Stimulated activated CD4-positive, alpha-beta T cell treated with anti-CD3 and anti-CD28 coated beads, Interleukin-12 subunit alpha, Interleukin-12 subunit beta, amount 100 ng/mL, for 24 hours (primary cell): ENCODE measurements at places on chromosomes 11 and 22.

DNA sequence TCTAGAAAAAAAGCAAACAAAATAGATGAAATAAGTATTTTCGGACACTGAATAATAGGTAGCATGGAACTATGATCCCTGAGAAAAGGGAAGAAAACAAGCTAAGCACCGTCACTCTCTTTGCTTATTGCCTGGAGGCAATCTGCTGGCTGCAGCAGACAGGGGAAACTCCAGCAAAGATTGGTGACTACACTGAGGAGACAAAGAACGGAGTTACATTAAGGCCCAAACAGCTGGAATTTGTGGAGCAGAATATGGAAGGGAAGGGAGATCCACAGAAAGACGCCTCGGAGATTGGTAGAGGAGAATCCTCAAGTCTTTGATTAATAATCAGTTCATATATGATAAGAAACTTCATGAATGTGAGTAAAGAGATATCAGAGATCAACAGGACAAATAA lies 150.2 kb downstream of the TYR start:
- DNase-seq = no peak

DNA sequence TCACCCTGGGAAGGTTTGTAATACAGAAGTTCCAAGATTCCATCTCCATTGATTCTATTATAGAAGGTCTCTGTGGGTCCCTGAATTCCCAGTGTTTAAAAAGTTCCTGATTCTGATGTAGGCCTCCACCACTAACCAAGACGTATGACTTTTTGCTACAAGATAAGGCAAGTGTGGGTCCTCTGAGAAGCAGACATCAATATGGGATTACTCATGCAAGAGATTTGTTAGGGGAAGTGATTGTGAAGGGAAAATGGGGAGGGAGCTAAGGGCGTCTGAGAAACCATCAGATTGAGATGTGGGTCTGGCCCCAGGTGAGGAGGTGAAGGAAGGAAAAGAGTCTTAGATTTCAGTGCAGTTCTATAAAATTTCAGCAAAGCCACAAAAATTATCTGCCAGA lies 10.2 kb upstream of the LGR4 start:
- no peak for DNase-seq

DNA sequence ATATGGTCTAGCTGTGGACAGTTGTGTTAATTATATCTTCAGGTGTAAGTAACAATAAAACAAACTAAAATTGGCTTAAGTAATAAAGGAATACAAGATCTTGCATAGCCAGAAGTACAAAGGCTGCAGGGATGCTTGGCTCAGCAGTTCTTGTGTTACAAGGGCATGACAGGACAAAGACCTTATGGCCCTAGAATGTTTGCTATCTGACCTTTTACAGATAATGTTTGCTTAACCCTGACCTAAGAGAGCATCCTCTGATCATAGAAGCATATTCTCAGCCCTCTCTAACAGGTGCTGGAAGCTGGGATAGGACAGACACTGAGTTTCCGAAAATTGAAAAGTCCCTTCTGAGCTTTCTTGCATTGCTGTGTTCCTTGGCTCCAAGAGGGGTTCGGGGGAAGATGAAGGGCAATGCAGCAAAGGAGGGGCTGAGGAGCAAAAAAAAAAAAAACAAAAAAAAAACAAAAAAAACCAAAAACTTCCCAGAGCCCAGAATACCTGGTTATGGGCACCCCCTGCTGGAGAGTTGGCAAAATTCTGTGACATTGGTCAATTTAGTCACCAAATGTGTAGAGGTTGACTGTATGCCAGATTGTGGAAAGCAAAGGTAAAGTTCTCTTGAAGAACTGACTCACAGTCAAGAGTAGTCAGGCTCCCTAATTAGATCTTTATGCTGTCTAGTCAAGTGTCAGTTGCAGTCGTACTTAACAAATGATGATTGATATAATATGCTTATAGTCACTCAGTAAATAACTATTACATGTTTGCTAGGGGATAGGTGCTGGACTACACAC lies 10.4 kb upstream of the HIKESHI start:
- no peak for DNase-seq

- DNase-seq = no peak
Measured at GRCh38 chr11:109522116-109522755, 100.2 kb downstream of the C11orf87 start.

DNA sequence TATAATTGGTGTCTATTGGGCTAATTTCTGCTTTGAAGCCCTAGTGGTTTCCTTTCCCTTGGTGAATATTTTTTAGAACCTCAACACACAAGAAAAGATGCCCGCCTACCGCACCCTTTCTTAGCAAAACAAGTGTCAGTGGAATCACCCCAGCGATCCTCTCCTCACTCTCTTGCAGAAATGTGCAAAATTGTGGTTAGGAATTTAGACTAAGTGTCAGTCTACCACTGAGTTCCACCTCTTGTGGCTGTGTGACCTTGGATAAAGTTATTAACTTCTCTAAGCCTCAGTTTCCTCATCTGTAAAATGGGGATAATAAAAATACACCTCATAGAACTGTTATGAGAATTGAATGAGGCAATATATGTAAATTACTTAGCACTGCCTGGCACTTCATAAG lies 5.3 kb upstream of the JAML start:
- no peak for DNase-seq

DNA sequence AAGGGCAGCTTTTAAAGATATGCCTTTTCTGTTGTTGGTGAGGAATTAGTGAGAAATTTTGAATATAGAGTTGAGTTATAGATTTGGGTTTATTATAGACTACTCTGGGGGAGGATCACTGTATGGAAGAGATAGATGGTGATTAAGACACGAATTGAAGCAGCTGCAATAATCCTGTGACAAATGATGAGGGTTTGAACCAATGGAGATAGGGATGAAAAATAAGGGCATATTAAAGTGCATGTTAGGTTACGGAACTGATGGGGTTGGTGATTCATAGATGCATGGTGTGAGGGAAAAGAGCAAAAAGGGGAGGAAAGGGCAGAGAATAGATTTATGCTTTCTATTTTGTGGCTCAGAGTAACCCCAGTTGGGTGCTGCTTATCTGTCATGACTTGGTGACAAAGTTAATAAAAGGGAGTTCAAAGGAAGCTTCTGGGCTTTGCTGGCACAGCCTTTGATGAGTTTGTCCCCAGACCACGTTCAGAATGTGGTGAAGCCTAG lies 11.8 kb downstream of the C11orf87 start:
- no peak for DNase-seq

DNA sequence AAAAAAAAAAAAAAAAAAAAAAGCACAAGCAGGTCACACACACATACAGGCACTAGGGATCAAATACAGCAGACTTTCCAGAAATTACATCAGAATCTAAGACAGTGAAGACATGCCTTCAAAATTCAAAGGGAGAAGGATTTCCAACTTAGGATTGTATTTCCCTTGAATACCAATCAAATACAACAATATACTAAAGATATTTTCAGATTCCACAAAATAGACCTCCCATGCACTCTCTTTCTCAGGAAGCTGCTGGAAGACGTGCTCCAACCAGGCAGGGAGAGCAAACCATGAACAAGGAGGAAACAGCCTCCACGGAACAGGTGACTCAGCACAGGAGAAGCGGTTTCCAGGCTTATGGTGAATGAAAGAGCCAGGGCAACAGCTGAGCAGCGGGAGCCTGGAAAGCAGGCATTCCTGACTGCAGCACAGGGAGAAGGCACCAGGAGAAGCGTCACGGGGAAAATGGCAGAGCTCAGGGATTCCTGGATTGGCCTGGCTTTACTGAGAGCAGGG lies 32.0 kb downstream of the TMEM184B start:
- no peak for DNase-seq

DNA sequence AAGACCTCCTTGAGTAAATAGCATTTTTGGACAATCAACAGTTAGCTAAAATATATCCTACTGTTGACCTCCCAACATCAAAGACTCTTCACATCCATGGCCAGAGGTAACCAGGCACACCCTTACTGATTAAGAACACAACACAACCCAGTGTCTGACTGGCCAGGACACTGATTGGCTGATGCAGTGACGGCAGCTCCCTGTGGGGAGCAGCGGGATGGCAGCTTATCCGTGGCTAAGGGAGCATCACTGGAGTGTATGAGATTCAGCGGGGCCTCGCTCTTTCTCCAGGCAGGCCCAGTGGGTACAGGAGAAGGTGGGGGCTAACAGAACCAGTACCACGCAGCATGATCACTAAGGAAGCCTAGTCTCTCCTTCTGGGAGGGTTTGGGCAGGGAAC lies 10.3 kb upstream of the IL2RB start:
- no peak for DNase-seq

- DNase-seq = no peak
Measured at GRCh38 chr11:2214527-2215229, 43.1 kb upstream of the TH start.

- DNase-seq = no peak
Measured at GRCh38 chr22:47847131-47847890, 1084.9 kb downstream of the TBC1D22A start.

GRCh38 chr22:45769569-45770210 lies 98.1 kb downstream of the ATXN10 start:
- DNase-seq = no peak

- DNase-seq = peak; percentile 31
Measured at GRCh38 chr22:19448739-19449421, 1.4 kb upstream of the C22orf39 start.

DNA sequence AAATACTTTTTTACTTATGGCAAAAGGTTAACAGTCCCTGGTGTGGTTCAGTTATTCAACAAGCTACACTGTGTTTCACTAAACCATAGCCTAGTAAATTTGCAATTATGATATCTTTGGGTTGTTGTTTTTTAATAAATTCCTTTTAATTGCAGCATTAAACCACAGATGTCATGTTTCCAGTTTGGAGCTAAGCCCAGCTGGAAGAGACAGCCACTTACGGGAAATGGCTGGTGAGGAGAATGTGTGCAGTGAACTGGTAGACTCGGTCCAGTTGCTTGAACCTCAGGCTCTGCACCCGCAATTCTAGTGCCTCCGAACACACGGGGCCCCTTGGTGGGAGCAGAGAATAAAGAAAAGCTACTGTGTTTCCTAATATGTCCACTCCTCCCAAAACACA lies 70.8 kb downstream of the WNT11 start:
- DNase-seq = no peak
